Fibroblast of skin of left biceps (primary cell): ENCODE measurements at places on chromosomes 7 and 10.

GRCh38 chr7:26349005-26349915 is 57.6 kb downstream of the SNX10 start:
- DNase-seq, result no peak

GRCh38 chr10:102777711-102778453 is 34.1 kb downstream of the WBP1L start:
- no peak for DNase-seq

- DNase-seq, result no peak
Observed at GRCh38 chr10:68560943-68561864, 1.1 kb downstream of the TET1 start.

- no peak for DNase-seq
Observed at GRCh38 chr7:92702535-92702934, 112.3 kb upstream of the FAM133B start.

- no peak for DNase-seq
Observed at GRCh38 chr7:17557251-17557671, 258.8 kb downstream of the AHR start.

DNA sequence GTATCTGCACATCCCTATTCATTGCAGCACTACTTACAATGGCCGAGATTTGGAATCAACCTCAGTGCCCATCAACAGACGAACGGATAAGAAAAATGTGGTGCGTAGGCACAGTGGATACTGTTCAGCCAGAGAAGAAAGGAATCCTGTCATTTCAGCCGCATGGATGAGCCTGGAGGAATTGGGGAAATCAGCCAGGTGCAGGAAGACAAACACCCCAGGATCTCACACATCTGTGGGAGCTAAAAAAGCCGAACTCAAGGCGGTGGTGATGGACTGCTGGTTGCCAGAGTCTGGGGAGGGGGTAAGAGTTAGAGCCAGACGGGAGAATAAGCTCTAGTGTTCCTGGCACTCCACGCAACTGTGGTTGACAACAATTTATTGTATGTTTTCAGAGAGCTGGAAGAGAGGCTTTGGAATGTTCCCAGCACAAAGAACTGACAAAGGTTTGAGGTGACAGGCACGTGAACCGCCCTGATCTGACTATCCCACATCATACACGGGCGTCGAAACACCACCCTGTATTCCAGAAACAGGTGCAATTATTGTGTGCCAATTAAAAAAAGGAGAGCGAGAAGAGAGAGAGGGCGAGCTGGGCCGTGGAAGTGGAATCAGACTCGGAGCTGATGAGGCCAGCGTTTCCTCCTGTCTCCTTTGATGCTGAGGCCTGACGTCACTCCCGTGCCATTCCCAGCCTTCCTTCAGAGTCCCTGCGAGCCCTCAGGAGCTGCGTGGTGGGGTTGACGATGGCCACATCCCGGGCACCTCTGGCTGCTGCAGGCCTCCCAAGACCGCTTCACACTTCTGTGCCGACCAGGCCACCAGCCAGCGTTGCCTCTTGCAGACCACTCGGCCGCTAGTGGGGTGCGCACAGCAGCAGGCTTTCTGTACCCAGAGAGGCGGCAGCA is 189.5 kb downstream of the DNAJB6 start:
- DNase-seq, result no peak

GRCh38 chr7:2157473-2158279 is 75.1 kb downstream of the MAD1L1 start:
- peak; percentile 67 for DNase-seq

DNA sequence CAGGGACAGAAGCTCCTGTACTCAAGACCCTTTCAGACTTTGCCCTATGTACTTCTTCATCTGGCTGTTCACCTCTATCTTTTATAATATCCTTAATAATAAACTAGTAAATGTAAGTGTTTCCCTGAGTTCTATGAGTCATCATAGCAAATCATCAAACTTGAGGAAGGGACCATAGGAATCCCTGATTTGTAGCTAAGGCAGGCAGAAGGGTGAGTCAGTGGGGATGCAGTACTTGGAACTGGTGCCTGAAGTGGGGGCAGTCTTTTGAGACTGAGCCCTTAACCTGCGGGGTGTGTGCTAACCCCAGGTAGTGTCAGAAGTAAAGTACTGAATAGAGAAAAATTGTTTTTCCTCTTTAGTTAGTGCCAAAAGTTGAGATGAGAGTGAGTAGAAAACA is 6.2 kb upstream of the TMEM243 start:
- DNase-seq, result no peak

GRCh38 chr7:12518920-12519681 is 51.4 kb upstream of the SCIN start:
- no peak for DNase-seq

- peak; percentile 89 for DNase-seq
Observed at GRCh38 chr7:28408960-28409715, 3.2 kb upstream of the CREB5 start.

DNA sequence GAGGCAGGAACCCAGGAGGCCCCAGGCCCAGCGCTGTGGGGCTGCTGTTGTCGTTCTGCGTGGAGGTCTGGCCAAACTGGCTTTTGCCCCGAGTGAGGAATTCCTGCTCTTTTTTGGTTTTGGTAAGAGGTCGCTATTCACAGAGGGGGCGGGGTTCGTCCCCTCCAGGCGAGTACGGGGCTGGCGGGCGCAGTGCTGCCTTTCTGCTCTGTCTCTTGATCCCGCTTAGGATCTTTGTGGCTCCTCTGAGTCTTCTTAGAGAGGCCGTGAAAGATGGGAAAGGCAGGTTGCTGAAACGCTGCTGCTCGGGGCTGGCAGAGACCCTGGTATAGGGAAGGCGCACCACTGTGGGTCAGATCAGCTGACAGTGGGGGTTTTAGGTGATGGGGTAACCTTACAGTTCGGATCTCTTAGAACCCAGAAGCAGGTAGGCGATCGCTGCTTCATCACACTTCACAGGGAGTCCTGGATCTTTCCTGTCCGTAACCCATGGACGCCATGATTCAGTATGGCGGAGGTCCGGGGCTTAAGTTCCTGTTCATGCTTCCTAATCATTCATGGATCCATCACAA is 136.7 kb downstream of the KIF20B start:
- no peak for DNase-seq

DNA sequence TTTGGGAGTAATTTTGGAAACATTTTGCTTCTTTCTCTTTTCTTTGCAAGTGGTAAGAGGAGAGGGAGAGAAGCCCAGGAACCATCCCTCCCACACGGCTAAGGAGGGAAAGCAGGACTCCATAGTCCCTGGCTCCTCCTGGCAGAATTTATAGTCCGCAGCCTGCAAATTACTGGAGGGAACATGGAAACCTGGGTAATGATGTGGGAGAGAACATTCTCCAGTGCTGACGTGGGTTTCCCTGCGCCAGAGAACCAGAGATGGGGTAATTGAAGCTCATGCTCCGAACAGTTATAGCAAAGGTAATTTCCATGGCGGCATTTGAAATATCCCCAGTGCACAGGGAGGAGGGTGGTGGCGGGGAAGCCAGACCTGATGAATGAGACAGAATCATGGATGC is 320.4 kb downstream of the RPS24 start:
- DNase-seq, result no peak

DNA sequence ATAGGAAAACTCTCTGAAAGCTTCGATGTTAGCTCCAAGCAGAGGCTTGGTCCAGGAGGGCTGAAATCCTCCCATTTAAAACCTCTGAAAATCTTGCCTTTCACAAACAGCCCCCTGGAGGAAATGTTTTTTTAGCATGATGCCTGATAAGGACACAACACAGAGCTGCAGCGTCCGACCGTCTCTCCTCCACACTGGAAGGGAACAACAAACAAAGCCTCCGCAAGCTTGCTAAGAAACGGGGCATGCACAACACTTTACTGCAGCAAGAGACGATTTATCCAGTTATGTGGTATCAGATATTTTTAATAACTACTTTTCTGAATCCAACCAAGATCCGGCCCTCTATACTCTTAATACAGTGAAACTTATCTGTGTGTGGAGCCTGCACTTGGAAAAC is 182.3 kb downstream of the PTPRN2 start:
- no peak for DNase-seq

GRCh38 chr7:27994639-27995038 is 186.0 kb downstream of the JAZF1 start:
- no peak for DNase-seq

DNA sequence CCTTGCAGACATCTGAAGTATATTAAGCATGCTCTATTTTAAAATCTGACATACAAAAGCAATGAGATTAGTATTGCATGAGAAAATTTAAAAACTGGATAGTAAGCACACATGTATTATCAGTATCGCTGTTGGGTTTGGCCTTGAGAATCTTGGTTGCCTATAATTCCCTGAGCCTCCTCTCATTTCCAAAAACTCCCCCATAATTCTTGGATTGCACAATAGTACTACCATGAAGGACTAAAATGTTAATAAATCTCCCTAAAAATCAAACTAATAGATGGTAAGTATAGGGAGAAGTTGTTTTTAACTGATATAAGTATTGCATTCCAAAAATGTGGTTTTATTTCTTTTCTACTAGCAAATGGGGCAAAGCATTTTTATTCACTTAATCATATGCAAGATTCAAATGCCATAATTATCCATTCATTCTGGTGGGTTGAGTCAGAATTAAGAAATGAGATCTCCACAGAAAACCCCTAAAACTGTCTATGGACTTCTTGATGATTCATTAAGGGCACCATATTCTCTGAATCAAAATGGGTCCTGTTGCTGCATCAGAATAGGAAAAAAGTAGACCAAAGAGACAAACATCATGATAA is 10.3 kb upstream of the VIM start:
- peak; percentile 95 for DNase-seq

DNA sequence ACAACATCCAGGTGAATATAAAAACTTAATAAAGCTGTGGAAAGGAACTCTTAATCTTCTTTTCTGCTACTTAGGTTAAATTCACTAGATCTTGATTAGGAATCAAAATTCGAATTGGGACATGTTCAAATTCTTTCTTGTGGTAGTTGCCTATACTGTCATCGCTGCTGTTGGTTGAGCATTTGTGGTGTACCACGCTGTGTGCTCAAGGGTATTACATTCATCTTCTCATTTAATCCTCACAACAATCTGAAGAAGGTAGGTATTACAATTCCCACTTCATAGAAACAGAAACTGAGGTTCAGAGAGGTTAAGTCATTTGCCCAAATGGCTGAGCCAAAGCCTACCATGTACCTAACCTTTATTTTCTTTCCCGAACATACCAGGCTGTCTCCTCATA is 39.9 kb upstream of the CC2D2B start:
- DNase-seq, result no peak

DNA sequence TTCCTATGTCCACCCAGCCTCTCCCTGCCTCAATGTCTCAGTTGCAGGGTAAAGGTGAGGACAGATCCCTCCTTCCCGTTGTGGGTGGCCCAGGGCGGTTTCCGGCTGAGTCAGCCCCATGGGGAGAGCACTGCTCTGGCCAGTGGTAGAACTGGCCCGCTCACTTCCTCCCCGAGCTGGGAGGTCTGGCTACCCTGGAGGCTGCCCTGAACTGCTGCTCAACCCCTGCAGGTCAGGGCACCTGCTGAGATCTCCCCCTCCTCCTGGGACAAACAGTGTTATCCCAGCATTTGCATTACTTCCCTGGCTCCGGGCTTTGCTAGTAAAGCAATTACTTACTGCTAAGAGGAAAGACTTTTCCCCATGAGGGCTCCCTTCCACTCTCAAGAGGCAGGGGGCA is 21.4 kb upstream of the IMPDH1 start:
- DNase-seq, result no peak

DNA sequence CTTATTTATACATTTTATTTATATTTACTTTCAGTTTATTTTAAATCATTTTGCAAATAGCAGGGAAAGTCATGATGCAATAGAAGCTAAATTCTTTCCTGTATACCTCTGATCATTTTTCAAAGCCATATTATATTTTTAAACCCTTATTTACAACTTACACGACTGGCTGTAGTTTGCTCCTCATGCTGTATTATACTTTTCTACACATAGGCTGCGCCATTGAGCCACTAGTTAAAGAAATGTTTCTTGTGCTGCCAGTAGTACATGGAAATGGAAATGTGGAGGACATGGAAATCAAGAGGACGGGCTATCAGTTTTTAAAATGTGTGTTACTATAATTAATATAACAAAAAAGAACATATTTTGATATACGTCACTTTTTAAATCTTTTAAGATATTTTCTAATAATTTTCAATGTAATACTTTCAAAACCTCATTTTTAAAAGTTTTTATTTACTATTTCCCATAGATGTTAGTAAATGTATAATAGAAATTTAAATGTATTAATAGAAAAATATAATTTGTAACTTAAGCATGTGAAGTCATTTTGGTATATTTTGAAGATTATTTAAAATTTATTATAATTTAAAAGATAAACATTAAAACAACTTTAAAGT is 118.5 kb downstream of the VTI1A start:
- DNase-seq, result peak; percentile 47

- DNase-seq, result no peak
Observed at GRCh38 chr7:74332373-74333176, 43.4 kb downstream of the CLIP2 start.

DNA sequence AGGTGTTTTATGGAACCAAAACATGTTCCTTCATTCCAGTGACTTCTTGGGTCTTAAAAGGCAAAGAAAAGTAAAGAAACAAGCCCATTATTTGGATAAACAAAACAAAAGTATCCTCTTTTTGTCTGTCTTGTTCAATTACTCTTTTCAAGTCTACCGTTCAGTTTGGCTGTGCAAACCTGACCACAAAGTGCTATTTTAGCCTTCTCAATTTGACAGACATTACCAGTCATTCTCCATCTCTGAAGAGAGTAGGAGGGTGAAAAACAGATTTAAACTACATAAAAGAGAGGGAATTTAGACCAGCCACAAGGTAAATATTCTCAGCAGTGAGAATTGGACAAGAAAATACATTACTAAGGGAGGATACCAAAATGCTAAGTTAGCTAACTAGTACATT is 145.2 kb downstream of the GRM3 start:
- no peak for DNase-seq

DNA sequence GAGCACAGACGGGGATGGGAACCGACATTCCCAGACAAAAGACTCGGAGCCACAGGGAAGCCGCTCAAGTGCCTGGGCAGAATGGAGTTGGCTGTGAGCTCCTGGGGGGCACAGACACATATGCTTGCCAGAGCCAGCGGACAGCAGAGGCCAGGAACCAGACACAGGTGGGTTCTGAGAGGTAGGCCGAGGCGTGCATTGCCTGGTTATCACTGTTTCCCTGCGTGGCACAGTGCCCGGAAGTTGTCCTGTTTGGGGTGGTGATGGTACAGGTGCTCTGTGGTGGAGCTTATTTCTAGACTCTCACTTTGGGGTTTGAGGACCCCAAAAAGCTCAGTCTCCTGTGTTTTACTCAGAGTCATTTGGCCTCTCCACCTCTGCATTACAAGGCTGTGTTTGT is 2.5 kb downstream of the PALD1 start:
- no peak for DNase-seq

- DNase-seq, result no peak
Observed at GRCh38 chr7:15199482-15199881, 296.9 kb upstream of the DGKB start.
